ENCODE measurements at places on chromosomes 7 and 10.
A peak's percentile ranks its signal among the peaks of the same experiment; 100 is the strongest.

GRCh38 chr10:27699776-27700175 is 45.8 kb downstream of the MKX start:
- DNase-seq, result no peak

DNA sequence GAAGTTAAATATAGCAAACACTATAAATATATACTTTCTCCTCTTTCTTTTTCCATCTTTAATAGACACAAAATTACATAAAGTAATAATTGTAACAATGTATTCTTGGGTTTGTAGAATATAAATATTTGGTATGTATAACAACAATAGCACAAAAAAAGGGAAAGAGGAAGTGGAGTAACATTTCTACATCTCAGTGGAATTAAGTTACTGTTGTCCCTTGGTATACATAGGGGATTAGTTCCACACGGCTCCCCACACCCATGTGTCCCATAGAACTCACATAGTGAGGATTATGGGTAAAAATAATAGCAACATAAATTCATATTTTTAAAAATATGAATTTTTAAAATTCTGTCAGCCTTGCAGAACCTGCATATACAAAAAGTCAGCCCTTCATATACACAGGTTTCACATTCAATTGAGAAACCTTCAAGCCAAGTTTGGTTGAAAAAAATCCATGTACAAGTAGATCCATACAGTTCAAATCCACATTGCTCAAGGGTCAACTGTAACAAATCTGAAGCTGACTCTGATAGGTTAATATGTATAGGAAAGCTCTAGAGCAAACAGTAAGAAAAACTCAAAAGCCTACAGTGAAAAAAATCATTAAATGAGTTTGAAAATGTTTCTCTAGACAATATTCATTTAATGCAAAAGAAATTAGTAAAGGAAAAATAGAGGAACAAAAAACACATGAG is 92.4 kb downstream of the HYCC1 start:
- no peak for DNase-seq

DNA sequence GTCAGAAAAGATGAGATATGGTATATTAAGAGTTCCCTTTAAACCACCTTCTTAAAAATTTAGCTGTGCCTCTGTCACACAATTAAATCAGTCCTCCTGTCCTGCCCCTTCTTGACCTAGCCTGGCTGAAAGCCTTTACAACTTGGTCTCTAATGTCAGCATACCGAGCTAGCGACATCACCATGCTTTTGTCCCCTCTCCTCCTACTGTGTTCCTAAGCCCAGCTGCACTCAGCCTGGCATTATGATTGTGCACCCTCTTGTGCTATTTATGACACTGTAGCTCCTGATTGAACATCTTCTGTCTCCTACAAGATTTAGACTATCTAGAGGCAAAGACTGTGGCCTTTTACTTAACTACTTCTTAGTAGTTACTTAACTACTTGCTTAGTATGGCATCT is 29.2 kb downstream of the TDRD1 start:
- DNase-seq, result no peak

DNA sequence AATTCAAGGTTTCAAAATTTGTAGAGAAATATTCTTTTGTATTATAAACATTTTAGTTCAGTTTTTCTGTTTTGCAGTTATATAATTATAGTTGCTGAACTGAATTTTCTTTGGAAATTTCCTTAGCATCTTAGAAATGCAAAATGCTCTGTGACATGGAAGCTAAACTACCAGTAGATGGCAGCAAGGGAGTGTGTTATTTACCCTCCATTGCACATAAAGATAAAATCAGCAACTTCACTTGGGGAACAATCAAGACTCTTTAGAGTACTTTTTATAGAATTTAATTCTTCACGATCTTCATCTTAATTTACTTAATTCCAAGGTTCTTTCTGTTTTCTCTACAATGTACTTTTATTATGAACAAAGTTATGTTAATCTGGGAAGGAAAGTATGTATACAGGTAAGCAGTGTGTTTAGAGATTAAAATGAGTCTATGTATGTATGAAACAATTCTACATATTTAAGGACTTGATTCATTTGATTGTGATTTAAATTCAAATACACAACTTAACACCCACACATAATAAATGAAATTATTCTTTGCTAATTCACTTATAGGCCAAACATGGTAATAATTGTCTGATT is 404.2 kb downstream of the THSD7A start:
- peak; percentile 11 for DNase-seq

DNA sequence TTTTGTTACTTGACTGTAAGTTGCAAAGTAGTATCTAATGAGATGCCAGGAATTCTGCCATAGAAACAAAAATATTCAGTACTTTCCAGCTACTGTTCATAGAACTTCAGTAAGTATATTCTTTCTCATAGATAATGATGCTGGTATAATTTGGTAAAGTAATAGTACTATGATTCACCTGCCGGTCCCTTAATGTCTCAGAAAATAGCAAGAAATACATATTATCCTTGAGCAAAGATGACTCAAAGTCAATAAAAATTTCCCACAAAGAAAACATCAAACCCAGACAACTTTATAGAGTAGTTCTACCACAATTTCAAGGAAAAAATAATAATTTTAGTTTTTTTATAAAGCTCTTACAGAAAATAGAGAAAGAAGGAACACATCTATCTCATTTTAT is 105.4 kb downstream of the EPDR1 start:
- DNase-seq, result no peak

DNA sequence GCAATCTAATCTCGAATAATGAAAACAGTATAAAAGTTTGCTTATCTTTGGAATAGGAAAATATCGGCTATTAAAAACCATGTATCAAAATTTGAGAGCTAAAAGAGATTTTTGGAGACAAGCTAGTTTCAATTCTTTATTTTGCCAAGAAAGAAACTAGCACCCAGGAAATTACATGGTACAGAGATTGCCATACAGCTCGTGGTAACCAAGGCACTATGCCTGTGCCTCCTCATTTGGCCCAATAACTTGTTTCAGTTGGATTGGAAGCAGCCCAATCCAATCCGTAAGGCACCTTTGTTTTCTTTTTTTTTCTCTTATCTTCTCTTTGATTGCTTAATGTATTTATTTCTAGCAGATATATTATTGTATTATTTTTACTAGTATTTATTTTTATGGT is 55.0 kb downstream of the GNAI1 start:
- no peak for DNase-seq

- no peak for DNase-seq
Measured at GRCh38 chr10:15482156-15482555, 111.1 kb upstream of the FAM171A1 start.

- DNase-seq, result no peak
Measured at GRCh38 chr7:38244516-38244915, 28.9 kb downstream of the TARP start.

GRCh38 chr7:110637252-110637651 is 453.7 kb upstream of the LRRN3 start:
- DNase-seq, result no peak

DNA sequence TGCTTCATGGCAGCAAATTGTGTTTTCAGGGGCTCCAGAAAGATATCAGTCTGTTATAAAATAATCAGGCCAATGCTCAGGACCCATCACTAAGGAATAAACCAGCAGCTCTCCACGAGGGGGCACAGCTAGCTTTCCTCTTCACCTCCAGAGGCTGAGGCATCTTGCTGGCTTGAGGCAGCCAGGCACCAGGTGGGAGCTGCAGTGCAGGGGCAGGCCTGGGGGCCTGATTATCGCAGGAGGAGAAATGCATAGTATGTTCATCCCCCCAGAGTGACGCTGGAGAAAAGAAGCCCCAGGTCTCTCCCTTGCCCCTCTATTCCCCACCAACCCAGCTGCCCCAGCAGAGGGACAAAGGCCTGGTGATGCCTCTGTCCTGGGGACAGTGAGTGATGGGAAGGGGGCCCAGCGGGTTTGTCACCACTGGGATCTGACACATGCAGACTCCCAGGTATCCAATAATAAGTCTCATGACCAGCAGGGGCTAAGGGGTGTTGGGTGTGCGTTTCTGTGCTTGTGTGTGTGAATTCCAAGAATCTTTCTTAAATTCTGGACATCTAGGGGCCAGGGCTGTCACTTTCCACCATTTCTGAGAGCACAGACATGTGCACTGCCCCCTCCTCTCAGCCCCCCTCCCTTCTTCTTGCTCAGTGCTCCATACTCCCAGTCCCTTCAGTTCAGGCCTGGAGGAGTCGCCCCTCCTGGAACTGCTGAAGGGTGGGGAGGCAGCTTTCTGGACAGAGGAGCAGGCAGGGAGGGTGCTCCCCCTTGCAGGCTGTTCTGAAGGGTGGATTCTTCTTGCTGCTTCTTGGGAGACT is 128.1 kb upstream of the FAM20C start:
- DNase-seq, result peak; percentile 65

- peak; percentile 58 for DNase-seq
Measured at GRCh38 chr10:70562036-70562755, 40.3 kb downstream of the PRF1 start.

Measured in GF-D8 (cell line).